ENCODE measurements at places on chromosomes 6 and 20.

GRCh38 chr6:34272013-34272926, 23.5 kb upstream of the SMIM29 start:
- H3K4me1 ChIP-seq, result no peaks in the 10 kb centered on the region
- H3K4me3 ChIP-seq, result no peak overlapping the region
- DNase-seq, result no peak
- no peak overlapping the region for H3K27ac ChIP-seq

GRCh38 chr6:151351146-151351700, 40.1 kb downstream of the ZBTB2 start:
- peaks cover 4% of the 10 kb centered on the region for H3K36me3 ChIP-seq
- peaks cover 3% of the 10 kb centered on the region for H3K4me1 ChIP-seq
- no peak overlapping the region for H3K4me3 ChIP-seq
- no peaks in the 10 kb centered on the region for H3K27me3 ChIP-seq
- H3K27ac ChIP-seq, result no peak overlapping the region
- DNase-seq, result no peak

GRCh38 chr6:18489335-18489734, 102.2 kb downstream of the RNF144B start:
- DNase-seq, result no peak
- no peak overlapping the region for H3K4me3 ChIP-seq
- H3K36me3 ChIP-seq, result no peaks in the 10 kb centered on the region
- peaks cover 41% of the 10 kb centered on the region for H3K27me3 ChIP-seq
- H3K27ac ChIP-seq, result no peak overlapping the region
- peaks cover 16% of the 10 kb centered on the region for H3K4me1 ChIP-seq

GRCh38 chr6:125201961-125202729, 48.6 kb downstream of the TPD52L1 start:
- H3K4me3 ChIP-seq, result no peak overlapping the region
- no peaks in the 10 kb centered on the region for H3K36me3 ChIP-seq
- DNase-seq, result no peak
- H3K27ac ChIP-seq, result no peak overlapping the region
- H3K4me1 ChIP-seq, result no peaks in the 10 kb centered on the region

GRCh38 chr6:10624836-10625235, 69.6 kb downstream of the C6orf52 start:
- H3K27ac ChIP-seq, result no peak overlapping the region
- peaks cover 13% of the 10 kb centered on the region for H3K36me3 ChIP-seq
- H3K27me3 ChIP-seq, result no peaks in the 10 kb centered on the region
- DNase-seq, result no peak
- H3K4me1 ChIP-seq, result no peaks in the 10 kb centered on the region
- H3K4me3 ChIP-seq, result no peak overlapping the region

- no peak overlapping the region for H3K4me3 ChIP-seq
- no peak overlapping the region for H3K27ac ChIP-seq
- peaks cover 6% of the 10 kb centered on the region for H3K4me1 ChIP-seq
These were observed 124.3 kb downstream of the GRM1 start for GRCh38 chr6:146153040-146153758.

GRCh38 chr6:92469186-92469828, 950.1 kb downstream of the EPHA7 start:
- no peaks in the 10 kb centered on the region for H3K36me3 ChIP-seq
- H3K4me1 ChIP-seq, result no peaks in the 10 kb centered on the region
- H3K4me3 ChIP-seq, result no peak overlapping the region
- H3K27ac ChIP-seq, result no peak overlapping the region
- no peaks in the 10 kb centered on the region for H3K27me3 ChIP-seq

GRCh38 chr6:32190911-32191677, 1.1 kb upstream of the PBX2 start:
- peaks cover 53% of the 10 kb centered on the region for H3K4me1 ChIP-seq
- peaks cover 52% of the 10 kb centered on the region for H3K36me3 ChIP-seq
- no peaks in the 10 kb centered on the region for H3K27me3 ChIP-seq
- peak overlapping the region; percentile 95 for H3K27ac ChIP-seq

GRCh38 chr6:50586331-50586675, 127.0 kb upstream of the TFAP2D start:
- no peak for DNase-seq
- no peak overlapping the region for H3K27ac ChIP-seq
- no peaks in the 10 kb centered on the region for H3K27me3 ChIP-seq
- H3K4me1 ChIP-seq, result no peaks in the 10 kb centered on the region

- no peak for DNase-seq
- no peak overlapping the region for H3K4me3 ChIP-seq
- no peaks in the 10 kb centered on the region for H3K36me3 ChIP-seq
- no peaks in the 10 kb centered on the region for H3K4me1 ChIP-seq
- H3K27me3 ChIP-seq, result no peaks in the 10 kb centered on the region
- H3K27ac ChIP-seq, result no peak overlapping the region
These were observed 49.3 kb upstream of the MTRF1L start for GRCh38 chr6:153051801-153052200.

DNA sequence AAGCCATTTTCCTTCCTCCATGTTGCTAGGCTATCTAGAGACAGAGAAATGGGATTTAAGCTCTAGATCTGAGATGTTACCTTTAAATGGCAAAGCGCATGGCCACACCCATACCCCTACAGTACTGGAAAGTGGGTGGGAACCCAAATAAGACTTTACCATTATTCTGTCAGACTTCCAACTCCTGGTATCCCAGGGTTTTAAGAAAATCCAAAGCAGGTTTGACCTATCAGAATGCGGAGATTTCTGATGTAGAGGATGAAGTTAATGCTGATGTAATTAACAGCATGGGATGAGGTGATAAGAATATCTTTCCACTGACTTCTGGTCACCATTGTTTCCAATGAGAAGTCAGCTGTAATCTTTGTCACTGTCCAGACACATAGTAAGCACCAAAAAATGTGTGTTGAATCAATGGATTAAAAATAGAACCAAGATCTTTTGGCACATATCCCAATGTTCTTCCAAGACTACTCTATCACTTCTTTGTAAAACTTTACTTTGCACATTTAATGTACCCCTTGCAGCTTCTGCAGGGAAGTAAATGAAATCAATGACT, 140.8 kb upstream of the INSM1 start:
- H3K4me1 ChIP-seq, result no peaks in the 10 kb centered on the region
- peaks cover 1% of the 10 kb centered on the region for H3K27me3 ChIP-seq
- H3K36me3 ChIP-seq, result no peaks in the 10 kb centered on the region

GRCh38 chr6:14583826-14584225, 466.3 kb downstream of the CD83 start:
- H3K27me3 ChIP-seq, result no peaks in the 10 kb centered on the region
- DNase-seq, result no peak
- H3K4me1 ChIP-seq, result no peaks in the 10 kb centered on the region

GRCh38 chr6:97175806-97176205, 107.2 kb downstream of the MMS22L start:
- no peaks in the 10 kb centered on the region for H3K27me3 ChIP-seq
- H3K36me3 ChIP-seq, result peaks cover 56% of the 10 kb centered on the region
- H3K4me1 ChIP-seq, result peaks cover 12% of the 10 kb centered on the region

- no peak for DNase-seq
- H3K4me3 ChIP-seq, result no peak overlapping the region
- H3K27ac ChIP-seq, result no peak overlapping the region
- no peaks in the 10 kb centered on the region for H3K4me1 ChIP-seq
- H3K27me3 ChIP-seq, result no peaks in the 10 kb centered on the region
These were observed 273.9 kb upstream of the JAG1 start for GRCh38 chr20:10947726-10948125.

- H3K4me1 ChIP-seq, result peaks cover 15% of the 10 kb centered on the region
- H3K27me3 ChIP-seq, result no peaks in the 10 kb centered on the region
- no peaks in the 10 kb centered on the region for H3K36me3 ChIP-seq
- DNase-seq, result no peak
- no peak overlapping the region for H3K4me3 ChIP-seq
- no peak overlapping the region for H3K27ac ChIP-seq
These were observed 58.2 kb upstream of the IL20RA start for GRCh38 chr6:137102851-137103492.

- no peaks in the 10 kb centered on the region for H3K27me3 ChIP-seq
- H3K4me1 ChIP-seq, result no peaks in the 10 kb centered on the region
- DNase-seq, result no peak
These were observed 257.0 kb downstream of the GRIK2 start for GRCh38 chr6:101650402-101651100.

DNA sequence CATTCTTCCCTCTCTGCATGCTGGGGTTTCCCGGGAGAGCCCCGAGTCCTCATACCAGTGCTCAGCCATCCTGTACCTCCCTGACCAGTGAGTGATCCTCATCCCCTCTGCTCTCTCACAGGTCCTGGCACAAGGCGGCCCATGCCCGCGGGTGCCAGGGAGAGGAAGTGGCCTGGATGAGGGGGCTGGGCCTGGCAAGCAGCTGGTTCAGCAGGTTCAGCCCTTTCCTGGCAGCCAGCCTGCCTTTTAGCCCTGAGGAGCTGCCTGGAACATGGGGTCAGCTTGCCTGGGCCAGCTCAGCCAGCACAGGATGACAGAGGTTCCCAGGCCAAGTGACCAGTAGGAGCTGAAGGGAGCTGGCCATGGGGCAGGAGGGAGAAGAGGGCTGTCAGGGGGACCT, 10.9 kb downstream of the MOCS1 start:
- H3K36me3 ChIP-seq, result no peaks in the 10 kb centered on the region
- no peak overlapping the region for H3K4me3 ChIP-seq
- no peaks in the 10 kb centered on the region for H3K27me3 ChIP-seq
- no peak overlapping the region for H3K27ac ChIP-seq
- H3K4me1 ChIP-seq, result peaks cover 1% of the 10 kb centered on the region
- no peak for DNase-seq

DNA sequence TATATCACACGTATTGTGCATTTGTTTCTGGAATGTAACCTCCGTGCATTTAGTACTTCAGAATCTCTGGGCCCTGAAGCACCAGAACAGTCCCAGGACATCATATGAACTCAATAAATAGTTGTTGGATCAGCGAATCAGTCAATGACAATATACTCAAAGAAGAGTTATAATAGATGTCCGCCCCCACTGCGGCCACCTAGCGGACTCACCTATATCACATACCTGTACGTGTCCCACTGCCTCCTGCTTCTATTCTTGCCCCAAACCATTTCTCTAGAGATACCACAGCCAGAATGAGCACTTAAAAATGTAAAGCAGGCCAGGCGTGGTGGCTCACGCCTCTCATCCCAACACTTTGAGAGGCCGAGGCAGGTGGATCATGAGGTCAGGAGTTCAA, 73.9 kb downstream of the DCDC2 start:
- DNase-seq, result no peak
- H3K4me3 ChIP-seq, result no peak overlapping the region
- no peaks in the 10 kb centered on the region for H3K36me3 ChIP-seq
- peaks cover 6% of the 10 kb centered on the region for H3K4me1 ChIP-seq
- no peak overlapping the region for H3K27ac ChIP-seq

- no peaks in the 10 kb centered on the region for H3K36me3 ChIP-seq
- no peaks in the 10 kb centered on the region for H3K27me3 ChIP-seq
- no peak for DNase-seq
These were observed 941.3 kb downstream of the TBC1D32 start for GRCh38 chr6:120392941-120393340.

All from activated T-helper 2 cell treated with anti-CD3 and anti-CD28 coated beads, Interferon-gamma antibody, Interleukin-2, Interleukin-4, amounts not matched to agents 10 μg/mL and 5 μg/mL and 100 μg/mL, durations not matched to agents 14 hours and 24 hours and 36 hours (primary cell).